GM23338 (cell line): ENCODE measurements at places on chromosomes 5 and 9. TPM values are rescaled to one million over a fixed set of nuclear protein-coding genes. Genes with fewer than 3 reads are reported as not detected.

Gene AGXT2
- not detected in 2 replicates for total RNA-seq

Gene ZFP37
- total RNA-seq: 5.0 and 5.6 TPM in 2 replicates

Gene KLF9
- total RNA-seq: 0.82 and 1.5 TPM in 2 replicates

Gene PIP5K1B
- total RNA-seq: 2.8 and 3.2 TPM in 2 replicates

Gene BNC2
- 13.2 and 17.7 TPM in 2 replicates for total RNA-seq

Gene PCDHGB1
- total RNA-seq: 8.9 and 9.1 TPM in 2 replicates

- no peak for DNase-seq
Observed at GRCh38 chr5:175517824-175518450, 39.6 kb downstream of the SFXN1 start.

DNA sequence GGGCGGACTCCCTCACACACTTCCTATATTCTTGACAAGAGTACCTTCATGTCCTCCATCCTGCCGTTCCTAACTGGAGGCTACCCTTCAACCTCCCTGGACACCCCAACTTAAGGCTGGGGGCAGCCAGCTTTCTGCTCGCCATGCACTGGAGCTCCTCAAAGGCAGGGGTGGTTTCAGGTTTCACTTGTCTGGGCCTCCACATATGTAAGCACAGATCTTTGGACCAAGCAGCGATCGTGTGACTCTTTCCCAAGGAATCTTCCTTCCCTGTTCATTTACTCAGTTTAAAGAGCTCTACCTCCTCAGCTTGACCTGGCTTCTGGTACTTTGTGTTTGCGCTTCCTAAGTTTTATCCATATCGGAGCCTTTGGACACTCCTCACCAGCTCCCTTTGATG, 34.2 kb upstream of the TRPC7 start:
- peak; percentile 10 for DNase-seq

- DNase-seq: no peak
Observed at GRCh38 chr5:31479706-31480105, 52.2 kb downstream of the DROSHA start.

DNA sequence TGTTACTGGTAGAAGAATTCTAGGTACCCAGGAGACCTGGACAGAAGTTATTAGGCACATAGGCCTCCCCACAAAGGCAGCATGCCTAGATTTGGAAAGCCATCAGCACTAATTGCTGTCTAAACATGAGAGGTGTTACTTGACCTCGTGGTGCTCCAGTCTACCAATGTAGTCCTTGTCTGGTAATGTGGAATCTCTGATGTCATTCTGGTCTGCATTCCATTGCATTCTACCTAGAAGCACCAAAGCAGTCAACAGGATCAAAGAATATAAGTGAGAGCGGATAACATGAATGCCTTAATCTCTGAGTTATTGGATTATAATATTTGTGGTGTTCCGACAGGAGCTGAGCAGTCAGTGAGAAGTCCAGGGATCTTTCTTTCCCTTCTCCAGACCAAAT, 175.2 kb downstream of the PSAT1 start:
- DNase-seq: no peak

GRCh38 chr5:142611154-142611553, 74.7 kb downstream of the FGF1 start:
- peak; percentile 84 for DNase-seq

- no peak for DNase-seq
Observed at GRCh38 chr5:73899055-73899454, 273.1 kb downstream of the ARHGEF28 start.

DNA sequence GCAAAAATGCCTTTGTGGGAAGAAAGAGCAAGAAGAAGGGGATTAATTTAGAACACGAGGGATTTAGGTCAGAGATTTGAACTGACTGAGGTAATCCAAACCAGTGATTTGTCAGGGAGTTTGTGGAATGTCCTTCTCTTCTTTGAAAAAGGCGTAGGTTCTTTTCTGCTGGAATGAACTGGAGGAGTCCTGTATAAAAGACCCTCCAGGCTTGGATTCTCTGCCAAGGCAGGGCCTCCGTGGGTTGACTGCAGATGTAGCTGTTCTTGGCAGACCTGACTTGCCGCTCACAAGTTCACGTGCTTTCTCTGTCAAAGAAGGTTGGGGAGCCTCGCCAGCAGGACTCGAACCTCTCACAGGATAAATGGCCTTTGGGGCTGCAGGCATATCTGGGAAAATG, 62.8 kb upstream of the STC2 start:
- DNase-seq: no peak

DNA sequence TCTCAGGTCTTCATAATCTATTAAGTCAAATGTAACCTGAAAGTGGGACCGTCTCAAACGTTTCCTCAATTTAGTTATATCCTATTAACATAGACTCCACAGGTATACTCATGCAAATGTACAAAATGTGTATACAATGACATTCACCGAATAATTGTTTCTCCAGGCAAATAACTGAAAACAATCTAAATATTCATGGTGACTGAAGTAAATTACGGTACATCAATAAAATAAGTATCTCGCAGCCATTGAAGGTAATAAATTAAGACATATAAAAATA, 482 bp downstream of the IARS1 start:
- no peak for DNase-seq

DNA sequence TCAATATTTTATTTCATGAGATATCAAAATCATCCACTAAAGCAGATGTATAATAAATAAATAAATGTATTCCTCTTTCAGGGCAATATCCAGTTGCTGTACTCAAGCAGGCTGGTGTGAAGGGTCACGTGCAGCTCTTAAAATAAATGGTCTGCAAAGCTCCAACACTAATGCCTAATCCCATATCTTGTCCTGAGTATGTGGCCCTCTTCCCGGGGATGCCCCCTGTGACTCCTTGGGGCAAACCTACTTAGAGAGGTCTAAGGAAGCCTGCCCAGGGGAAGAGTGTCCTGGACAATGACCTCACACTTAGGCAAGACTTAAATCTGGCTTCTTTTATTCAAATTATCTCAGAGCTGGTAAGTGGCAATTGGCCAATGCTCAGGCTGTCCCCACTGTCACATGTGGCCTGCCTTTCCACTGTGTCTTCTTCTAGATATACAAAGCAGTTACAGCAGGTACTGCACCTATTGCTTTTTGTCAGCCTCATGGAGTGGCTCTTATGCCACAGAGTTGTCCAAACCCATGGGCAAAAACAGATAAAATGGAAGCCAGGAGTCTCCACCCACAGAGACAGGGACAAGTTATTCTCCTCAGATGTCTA, 55.3 kb downstream of the SEMA5A start:
- DNase-seq: no peak

DNA sequence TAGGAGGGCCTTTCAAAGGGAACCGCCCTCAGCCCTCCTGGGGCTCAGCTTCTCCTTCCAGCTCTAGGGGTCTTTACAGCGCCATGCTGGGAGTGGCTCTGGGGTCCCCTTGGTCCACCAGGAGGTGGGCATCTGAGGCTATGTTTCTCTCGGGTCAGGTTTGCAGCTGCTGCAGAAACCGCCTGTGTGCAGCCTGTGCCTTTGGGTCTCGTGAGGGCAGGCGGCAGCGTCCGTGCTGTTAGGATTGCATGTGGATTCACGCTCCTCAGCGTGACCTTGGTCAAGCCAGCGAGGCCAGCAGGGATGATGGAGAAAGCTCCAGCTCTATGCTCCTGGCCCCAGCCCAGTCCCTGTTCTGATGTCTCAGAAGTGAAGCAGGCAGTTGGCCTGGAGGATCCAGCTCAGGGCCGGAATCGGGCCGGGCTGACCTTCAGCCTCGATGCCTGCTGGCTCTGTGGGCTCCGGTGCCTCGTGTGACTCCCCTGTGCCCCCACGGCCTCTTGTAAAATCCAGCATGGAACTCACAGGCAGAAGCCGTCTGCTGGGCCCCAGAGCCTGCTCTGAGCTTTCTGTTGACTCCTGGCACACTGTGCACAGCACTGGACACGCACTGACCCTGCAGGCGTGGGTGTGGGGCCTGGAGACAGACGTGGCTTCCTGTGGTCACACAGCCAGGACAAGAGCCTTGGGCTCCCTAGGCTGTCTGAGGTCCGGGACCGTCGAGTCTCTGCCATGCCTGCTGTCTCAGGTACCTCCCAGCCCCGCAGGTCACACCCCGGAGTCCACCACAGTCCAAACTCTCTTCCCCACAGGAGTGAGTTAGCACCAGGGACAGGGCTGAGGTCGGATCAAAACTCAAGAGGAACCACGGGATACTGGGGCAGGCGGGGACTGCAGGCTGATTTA, 54.3 kb downstream of the TRIP13 start:
- DNase-seq: no peak

DNA sequence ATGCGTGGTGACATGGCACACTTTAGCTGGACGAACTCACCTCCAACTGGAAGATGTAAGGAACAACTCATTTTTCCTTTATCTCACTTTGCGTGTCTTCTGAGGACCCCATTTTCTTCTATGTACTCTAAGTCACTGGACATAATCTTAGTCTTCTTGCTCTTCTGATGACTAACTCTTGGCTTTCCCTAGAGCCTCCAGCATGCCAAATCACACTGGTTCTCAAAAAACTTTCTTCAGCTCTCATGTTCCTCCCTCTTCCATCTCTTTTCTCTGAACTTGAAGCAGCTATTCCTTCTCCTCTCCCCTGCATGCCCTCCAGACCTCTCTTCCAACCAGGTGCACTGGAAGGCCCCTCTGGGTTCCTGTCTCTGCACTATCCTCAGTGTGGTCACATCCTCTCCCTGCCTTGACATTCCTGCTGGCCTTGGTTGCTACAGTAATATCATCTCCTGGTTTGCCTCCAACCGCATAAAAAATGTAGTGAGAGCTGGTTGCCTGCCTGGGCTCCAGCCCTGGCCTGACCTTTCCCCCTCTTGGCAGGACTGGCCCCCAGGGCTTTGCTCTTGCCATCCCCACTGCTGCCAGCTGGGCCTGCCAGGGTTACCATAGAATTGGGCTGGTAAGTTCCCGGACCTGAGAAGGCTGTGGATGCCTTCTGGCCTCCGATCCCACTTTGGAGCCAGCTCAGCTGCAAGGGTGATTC, 44.8 kb upstream of the BNC2 start:
- DNase-seq: no peak

GRCh38 chr9:70260606-70261005, 1.8 kb downstream of the SMC5 start:
- no peak for DNase-seq

DNA sequence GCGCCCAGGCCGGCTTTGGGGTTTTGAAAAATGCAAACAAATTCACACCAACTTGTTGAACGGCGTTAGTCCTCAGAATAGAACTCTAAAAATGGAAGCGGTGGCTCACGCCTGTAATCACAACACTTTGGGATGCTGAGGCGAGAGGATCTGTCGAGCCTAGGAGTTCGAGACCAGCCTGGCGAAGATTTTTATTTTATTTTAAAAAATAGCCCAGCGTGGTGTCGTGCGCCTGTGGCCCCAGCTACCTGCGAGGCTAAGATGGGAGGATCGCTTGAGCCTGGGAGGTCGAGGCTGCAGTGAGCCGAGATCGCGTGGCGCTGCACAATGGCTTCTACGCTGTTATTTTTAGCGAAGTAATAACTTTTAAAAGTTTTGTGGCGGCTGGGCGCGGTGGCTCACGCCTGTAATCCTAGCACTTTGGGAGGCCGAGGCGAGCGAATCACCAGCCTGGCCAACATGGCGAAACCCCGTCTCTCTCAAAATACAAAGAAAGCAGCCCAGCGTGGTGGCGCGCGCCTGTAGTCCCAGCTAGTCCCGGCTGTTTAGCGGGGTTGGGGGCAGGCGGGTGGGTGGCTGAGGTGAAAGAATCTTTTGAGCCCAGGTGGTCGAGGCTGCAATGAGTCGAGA, 694 bp upstream of the PLIN2 start:
- peak; percentile 64 for DNase-seq

- no peak for DNase-seq
Observed at GRCh38 chr5:94471521-94471920, 146.9 kb downstream of the KIAA0825 start.

- peak; percentile 89 for DNase-seq
Observed at GRCh38 chr9:128456613-128457061, 831 bp downstream of the ODF2 start.

- peak; percentile 71 for DNase-seq
Observed at GRCh38 chr5:59709346-59709821, 184.1 kb downstream of the PDE4D start.

- DNase-seq: no peak
Observed at GRCh38 chr5:73417303-73418034, 31.1 kb downstream of the FOXD1 start.

DNA sequence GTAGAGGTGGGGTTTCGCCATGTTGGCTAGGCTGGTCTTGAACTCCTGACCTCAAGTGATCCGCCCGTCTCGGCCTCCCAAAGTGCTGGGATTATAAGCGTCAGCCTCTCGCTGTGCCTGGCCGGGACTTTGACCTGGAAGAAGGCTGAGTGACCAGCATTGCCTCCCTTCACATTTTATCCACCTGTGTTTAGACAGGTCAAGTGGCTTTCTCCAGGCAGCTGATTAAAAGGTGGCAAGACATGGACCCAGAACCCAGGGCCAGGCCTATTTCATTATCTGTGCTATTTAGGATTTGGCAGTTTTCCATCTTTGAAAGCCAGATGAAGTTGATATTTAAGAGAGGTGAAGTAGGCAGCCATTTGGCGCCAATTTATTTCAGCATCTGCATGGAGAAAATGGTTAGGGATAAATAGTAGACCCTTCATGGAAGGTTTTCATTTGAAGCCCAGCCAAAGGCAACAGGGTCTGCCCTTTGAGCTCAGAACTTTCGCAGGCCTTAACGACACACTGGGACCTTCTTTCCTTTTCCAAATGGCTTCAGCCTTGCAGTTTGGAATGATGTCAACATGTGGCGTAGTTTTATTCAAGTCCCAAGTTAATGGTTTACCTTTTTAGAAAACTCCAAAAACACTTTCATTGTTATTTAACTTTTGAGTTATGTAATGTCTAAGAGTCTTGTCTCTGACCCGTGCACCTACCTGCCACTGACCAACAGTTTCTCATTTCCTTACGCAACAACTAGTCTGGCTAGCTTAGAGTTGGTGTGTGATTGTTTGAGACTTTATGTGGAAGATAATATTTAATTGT, 8.4 kb downstream of the DAPK1 start:
- no peak for DNase-seq

- peak; percentile 88 for DNase-seq
Observed at GRCh38 chr9:18473652-18474279, at the start of gene ADAMTSL1. TSS of gene ADAMTSL1 (plus strand) at chr9:18474153. CDS start at chr9:18474233, 80 bp downstream.

- DNase-seq: no peak
Observed at GRCh38 chr9:69213647-69214046, 39.6 kb downstream of the TJP2 start.

DNA sequence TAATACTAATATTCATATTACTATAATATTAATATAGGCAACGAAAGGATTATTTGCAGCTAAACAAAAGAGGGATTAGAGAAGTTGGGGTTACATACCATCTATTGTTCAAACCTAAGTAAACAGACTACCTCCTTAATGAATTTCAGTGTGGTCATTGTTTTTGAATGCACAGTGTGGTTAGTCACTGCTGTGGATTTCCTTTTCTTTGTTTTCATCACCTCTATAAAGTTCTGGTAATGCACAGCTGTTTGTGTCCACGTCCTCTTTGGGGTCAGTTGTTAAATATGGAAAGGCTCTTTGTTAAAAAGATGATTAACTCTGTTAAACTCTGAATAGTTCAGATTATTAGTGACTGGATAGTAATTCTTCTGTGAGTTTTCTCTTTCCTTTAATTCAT, 233.6 kb downstream of the MAST4 start:
- peak; percentile 36 for DNase-seq
